ENCODE measurements at places on chromosomes 3 and 15. TPM values are rescaled to one million over a fixed set of nuclear protein-coding genes. Genes with fewer than 3 reads are reported as not detected.

DNA sequence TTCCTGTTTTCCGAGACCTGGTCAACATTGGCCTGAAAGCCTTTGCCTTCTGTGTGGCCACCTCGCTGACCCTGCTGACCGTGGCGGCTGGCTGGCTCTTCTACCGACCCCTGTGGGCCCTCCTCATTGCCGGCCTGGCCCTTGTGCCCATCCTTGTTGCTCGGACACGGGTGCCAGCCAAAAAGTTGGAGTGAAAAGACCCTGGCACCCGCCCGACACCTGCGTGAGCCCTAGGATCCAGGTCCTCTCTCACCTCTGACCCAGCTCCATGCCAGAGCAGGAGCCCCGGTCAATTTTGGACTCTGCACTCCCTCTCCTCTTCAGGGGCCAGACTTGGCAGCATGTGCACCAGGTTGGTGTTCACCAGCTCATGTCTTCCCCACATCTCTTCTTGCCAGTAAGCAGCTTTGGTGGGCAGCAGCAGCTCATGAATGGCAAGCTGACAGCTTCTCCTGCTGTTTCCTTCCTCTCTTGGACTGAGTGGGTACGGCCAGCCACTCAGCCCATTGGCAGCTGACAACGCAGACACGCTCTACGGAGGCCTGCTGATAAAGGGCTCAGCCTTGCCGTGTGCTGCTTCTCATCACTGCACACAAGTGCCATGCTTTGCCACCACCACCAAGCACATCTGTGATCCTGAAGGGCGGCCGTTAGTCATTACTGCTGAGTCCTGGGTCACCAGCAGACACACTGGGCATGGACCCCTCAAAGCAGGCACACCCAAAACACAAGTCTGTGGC is 16.9 kb downstream of the TMEM43 start:
- no peaks in the 10 kb centered on the region for H3K27me3 ChIP-seq
- DNase-seq: no peak
- H3K4me3 ChIP-seq: no peak overlapping the region
- peak overlapping the region; percentile 92 for H3K27ac ChIP-seq

DNA sequence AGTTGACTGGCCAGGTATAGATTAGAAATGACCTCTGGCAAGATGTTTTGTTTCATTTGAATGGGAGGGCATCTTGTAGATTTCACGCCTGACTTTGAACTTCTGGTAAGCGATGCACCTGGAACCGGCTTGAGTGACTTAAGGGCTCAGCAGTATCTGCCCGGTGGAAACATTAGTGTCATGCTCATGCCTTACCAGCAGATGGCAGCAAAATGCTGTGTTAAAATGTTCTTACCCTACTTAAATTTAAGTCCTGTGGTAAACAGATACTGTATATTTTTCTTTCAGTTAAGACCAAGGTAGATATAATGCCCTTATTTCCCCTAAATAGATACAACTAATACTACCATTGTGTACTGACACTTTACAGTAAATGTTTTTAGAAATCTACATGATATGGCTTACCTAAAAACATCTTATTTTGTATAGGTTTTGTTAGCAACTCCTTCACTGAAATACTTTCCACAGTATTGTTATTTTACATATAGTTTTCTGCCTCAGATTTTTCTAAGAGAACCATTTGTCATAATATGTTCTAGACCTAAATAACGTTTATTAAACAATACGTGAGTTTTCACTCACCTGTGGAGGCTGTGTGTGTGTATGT is 25.5 kb downstream of the ASB7 start:
- H3K27ac ChIP-seq: no peak overlapping the region
- H3K4me1 ChIP-seq: no peaks in the 10 kb centered on the region
- H3K36me3 ChIP-seq: peaks cover 35% of the 10 kb centered on the region

- H3K36me3 ChIP-seq: no peaks in the 10 kb centered on the region
- H3K4me1 ChIP-seq: peaks cover 15% of the 10 kb centered on the region
- H3K27ac ChIP-seq: peak overlapping the region; percentile 54
Measured at GRCh38 chr3:176953106-176954060, 243.9 kb downstream of the TBL1XR1 start.

- DNase-seq: no peak
- H3K36me3 ChIP-seq: no peaks in the 10 kb centered on the region
- H3K4me3 ChIP-seq: no peak overlapping the region
- H3K27ac ChIP-seq: no peak overlapping the region
- no peaks in the 10 kb centered on the region for H3K4me1 ChIP-seq
Measured at GRCh38 chr3:178055939-178056338, 480.3 kb upstream of the KCNMB2 start.

DNA sequence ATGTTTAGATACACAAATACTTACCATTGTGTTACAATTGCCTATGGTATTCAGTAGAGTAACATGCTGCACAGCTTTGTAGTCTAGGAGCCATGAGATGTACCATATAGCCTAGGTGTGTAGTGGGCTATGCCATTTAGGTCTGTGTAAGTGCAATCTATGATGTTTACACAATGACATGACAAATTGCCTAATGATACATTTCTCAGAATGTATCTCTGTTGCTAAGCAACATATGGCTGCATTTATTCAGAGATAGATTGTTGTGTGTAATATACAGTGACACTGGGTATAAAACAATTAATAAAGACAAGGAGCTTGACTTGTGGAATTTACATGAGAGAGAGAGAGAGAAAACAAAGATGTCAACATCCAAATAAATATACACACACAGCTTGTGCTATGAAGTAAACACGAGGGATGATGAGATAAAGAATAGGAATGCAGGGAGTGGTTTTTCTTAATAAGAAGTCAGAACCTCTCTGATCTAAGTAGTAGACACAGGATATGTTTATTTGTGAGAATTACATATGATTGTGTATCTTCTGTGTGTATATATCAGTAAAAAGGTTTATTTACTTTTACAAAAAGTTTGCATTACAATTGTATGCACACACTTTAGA is 110.0 kb downstream of the KCNAB1 start:
- DNase-seq: no peak
- no peak overlapping the region for H3K4me3 ChIP-seq
- H3K36me3 ChIP-seq: no peaks in the 10 kb centered on the region

GRCh38 chr15:89098281-89098680 is 10.0 kb downstream of the ABHD2 start:
- H3K27ac ChIP-seq: peak overlapping the region; percentile 98
- peak; percentile 52 for DNase-seq
- no peak overlapping the region for H3K4me3 ChIP-seq
- no peaks in the 10 kb centered on the region for H3K27me3 ChIP-seq
- H3K36me3 ChIP-seq: no peaks in the 10 kb centered on the region

Gene ACTRT3
- 0.99 TPM for total RNA-seq

- no peaks in the 10 kb centered on the region for H3K36me3 ChIP-seq
- no peaks in the 10 kb centered on the region for H3K27me3 ChIP-seq
- no peak overlapping the region for H3K27ac ChIP-seq
- no peak for DNase-seq
- H3K4me3 ChIP-seq: no peak overlapping the region
Measured at GRCh38 chr3:194869482-194870169, 183.9 kb downstream of the FAM43A start.

GRCh38 chr3:11643201-11643603 is 513 bp downstream of the VGLL4 start:
- peaks cover 38% of the 10 kb centered on the region for H3K4me1 ChIP-seq
- H3K27me3 ChIP-seq: no peaks in the 10 kb centered on the region
- DNase-seq: peak; percentile 82

GRCh38 chr15:48865370-48866079 is 12.4 kb upstream of the EID1 start:
- no peak for DNase-seq
- H3K36me3 ChIP-seq: no peaks in the 10 kb centered on the region
- peaks cover 18% of the 10 kb centered on the region for H3K4me1 ChIP-seq
- H3K27me3 ChIP-seq: no peaks in the 10 kb centered on the region
- no peak overlapping the region for H3K4me3 ChIP-seq
- H3K27ac ChIP-seq: peak overlapping the region; percentile 41

DNA sequence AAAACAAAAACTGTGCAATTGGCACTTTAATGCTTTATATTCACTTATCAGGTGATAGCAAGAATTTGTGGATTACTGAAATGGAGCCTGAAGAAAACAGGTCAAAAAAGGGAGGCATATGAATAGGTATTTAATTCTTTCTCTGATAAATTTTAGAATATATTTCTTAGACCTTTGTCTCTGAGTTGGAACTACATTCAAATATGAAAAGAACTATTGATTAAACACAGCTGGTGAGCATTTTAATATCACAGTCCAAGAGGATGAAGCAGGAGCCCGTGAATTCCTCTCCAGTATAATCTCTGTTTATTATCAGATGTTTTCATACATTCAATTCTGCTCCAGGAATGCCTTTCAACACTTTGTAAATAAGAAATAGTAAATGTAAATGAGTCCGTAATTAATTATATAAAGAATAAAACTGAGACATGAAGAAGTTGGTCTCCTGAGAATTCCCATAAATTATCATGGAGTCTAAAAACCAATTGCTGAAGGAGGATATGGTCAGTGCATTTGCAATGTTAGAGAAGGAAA is 86.3 kb upstream of the ARHGEF26 start:
- DNase-seq: no peak
- no peaks in the 10 kb centered on the region for H3K36me3 ChIP-seq
- peak overlapping the region; percentile 33 for H3K27ac ChIP-seq

Gene FETUB
- not detected for total RNA-seq

Gene CPN2
- not detected for total RNA-seq

DNA sequence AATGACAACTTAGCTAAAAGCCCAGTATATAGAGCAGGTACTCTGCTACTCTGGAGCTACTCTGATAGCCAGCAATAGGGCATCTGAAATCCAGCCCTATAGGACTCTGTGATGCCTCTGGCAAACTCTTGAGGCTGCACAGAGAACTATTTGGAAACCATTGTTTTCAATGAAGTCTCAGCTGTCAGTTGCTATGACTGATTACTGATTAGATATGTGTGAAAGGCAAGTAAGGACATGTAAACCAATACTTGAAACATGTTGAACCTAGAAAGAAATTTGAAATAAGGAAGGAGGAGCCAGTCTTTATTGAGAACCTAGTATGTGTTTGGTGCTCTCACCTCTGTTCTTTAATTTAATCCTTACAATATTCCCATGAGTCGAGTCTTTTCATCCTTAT is 40.2 kb upstream of the CRTC3 start:
- H3K4me3 ChIP-seq: no peak overlapping the region
- no peak overlapping the region for H3K27ac ChIP-seq
- H3K27me3 ChIP-seq: no peaks in the 10 kb centered on the region
- peaks cover 100% of the 10 kb centered on the region for H3K36me3 ChIP-seq
- no peaks in the 10 kb centered on the region for H3K4me1 ChIP-seq

Gene SEMA3F
- total RNA-seq: 5.1 TPM

- H3K27me3 ChIP-seq: no peaks in the 10 kb centered on the region
- no peak overlapping the region for H3K4me3 ChIP-seq
- no peak for DNase-seq
- H3K27ac ChIP-seq: no peak overlapping the region
Measured at GRCh38 chr15:64478863-64479262, 18.5 kb downstream of the ZNF609 start.

- no peaks in the 10 kb centered on the region for H3K36me3 ChIP-seq
- peaks cover 12% of the 10 kb centered on the region for H3K4me1 ChIP-seq
- no peak for DNase-seq
Measured at GRCh38 chr3:89223188-89223587, 115.8 kb downstream of the EPHA3 start.

Gene TTLL13
- not detected for total RNA-seq

DNA sequence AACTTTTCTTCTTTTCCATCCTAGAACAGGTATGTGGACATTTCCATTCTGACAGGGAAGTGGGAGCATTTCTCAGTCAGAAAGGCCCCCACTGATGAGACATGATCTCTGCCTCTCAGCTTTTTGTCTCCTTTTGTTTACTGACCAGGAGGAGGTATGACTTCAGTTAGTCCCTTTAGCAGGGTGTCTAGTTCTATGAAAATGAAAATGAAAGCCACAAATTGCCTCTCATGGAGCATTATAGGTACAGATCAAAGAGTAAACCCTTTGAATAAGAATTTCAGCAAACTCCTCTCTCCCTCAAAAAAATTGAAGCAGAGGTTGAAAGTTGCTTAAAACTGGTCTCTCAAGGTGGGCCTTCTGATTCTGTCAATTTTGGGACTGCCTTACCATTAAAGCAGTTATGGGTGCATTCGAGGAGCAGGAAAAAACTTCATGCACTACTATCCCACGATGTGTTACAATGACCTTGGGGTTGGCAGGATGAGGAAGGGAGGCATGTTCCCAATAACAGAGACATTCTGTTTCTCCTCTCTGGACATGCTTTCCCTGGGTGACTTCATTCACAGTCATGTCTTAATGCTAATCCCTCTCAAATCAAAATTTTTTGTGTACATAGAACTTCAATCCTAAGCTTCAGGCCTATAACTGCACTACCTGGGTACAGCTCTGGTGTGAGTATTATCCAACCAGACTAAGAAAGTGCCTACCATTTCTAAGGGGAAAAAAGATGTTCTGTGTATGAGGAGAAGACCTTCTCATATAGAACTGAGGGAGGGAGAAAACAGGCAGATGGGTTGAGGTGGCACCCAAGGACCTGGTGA is 50.6 kb upstream of the TBC1D23 start:
- H3K27me3 ChIP-seq: no peaks in the 10 kb centered on the region
- no peak for DNase-seq
- H3K27ac ChIP-seq: peak overlapping the region; percentile 46
- no peaks in the 10 kb centered on the region for H3K36me3 ChIP-seq
- H3K4me1 ChIP-seq: peaks cover 17% of the 10 kb centered on the region
- no peak overlapping the region for H3K4me3 ChIP-seq

- H3K36me3 ChIP-seq: no peaks in the 10 kb centered on the region
- no peaks in the 10 kb centered on the region for H3K4me1 ChIP-seq
- no peak overlapping the region for H3K4me3 ChIP-seq
- H3K27me3 ChIP-seq: no peaks in the 10 kb centered on the region
Measured at GRCh38 chr3:181056136-181056732, 66.7 kb upstream of the DNAJC19 start.

DNA sequence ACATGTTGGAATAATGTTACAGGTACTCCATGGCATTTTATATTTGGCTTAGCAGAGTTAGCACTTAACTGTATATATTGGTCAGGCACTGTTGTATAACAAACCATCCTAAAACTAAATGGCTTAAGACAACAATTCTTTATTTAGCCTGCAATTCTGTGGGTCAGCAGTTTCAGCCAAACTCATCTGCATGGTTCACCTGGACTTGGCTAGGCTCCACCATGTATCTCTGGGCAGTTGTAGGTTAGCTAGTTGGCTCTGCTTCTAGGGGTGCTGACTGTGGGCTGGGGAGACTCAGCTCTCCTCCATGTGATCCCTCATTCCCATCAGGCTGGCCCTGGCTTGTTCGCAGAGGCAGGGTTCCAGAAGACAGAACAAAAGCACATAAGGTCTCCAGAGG is 34.4 kb downstream of the RARB start:
- no peak overlapping the region for H3K4me3 ChIP-seq
- H3K4me1 ChIP-seq: no peaks in the 10 kb centered on the region
- no peak overlapping the region for H3K27ac ChIP-seq

- no peaks in the 10 kb centered on the region for H3K4me1 ChIP-seq
- H3K27ac ChIP-seq: peak overlapping the region; percentile 52
- no peaks in the 10 kb centered on the region for H3K27me3 ChIP-seq
- no peak overlapping the region for H3K4me3 ChIP-seq
Measured at GRCh38 chr15:66080717-66081398, 172.7 kb downstream of the MEGF11 start.

DNA sequence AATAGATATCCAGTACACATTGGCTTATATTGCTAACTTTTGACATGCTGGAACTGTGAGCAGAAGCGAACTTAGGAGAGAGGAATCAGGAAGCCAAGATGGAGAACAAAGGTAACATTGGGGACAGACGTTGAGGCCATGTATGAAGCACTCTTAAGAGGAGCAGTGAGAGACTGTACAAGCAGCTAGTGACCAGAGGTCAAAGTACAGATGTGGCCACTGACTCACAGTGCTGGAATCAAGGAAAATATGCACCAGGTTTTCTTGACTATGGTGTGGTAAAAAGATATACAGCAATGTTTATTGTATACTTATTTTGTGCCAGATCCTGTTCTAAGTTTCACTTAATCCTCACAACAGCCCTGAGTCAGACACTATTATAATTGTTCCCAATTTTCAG is 2.0 kb upstream of the IL20RB start:
- H3K36me3 ChIP-seq: no peaks in the 10 kb centered on the region
- no peak overlapping the region for H3K4me3 ChIP-seq

Gene MBNL1
- total RNA-seq: 810 TPM
